Stromal cell of bone marrow (primary cell): ENCODE measurements at places on chromosomes 7 and 10.

- no peak for DNase-seq
Measured at GRCh38 chr7:39688611-39689480, 65.5 kb downstream of the RALA start.

GRCh38 chr10:72455889-72456595 is 101.3 kb upstream of the DNAJB12 start:
- peak; percentile 11 for DNase-seq

DNA sequence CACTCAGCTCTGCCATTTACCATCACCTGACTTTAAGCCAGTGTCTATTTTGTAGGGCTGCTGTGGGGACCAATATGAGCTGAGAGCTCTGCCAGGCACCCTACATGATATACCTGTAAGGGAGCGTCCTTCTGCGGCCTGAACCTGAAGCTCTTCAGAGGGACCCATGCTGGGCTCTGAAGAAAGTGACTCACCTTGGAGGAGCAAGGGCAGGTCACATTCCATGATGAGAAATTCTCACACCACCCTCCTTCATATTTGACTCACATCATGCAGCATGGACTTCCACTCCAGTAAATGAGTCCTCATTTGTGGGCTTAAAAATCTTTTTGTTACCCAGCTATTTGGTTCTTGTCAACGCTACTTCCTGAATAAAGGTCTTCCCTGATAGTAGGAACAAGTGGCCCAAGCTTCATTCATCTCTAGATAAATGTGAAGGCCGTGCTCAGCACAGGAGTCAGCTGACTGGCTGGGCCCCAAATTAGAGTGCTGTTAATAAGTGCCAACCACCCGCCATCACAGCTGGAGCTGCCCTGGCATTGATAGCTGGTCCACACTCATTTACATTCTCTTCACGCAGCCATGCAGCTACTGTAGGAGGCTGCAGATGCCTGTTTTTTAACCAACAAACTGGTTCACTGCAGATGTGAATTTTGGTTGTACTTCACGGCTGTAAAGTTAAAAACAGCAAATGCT is 78.4 kb downstream of the RNF216 start:
- no peak for DNase-seq

GRCh38 chr7:45086331-45087065 is 2.3 kb downstream of the NACAD start:
- no peak for DNase-seq

DNA sequence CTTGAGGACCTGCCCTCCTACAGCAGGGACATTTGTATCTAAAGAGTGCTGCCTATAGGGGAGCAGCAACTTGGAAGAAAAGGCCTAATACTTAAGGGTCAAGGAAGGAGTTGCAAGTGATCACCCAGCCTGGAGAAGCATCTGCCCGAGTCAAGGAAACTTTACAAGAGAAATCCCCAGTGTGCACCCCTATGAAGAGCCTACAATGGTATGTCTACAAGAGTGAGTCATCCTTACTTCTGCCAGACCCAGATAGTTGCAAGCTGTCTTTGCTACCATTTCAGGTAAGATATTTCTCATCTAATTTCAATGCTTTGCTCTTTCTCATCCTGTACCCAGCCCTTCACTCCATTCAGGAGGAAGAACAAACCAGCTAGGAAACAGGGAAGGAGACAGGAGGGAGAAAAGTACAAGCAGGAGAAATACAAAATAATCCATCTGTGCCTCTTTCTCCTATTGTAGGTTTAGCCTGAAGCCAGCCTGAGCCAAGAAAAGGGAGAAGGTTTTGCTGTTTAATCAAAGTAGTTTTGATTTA is 34.4 kb upstream of the AGR3 start:
- peak; percentile 33 for DNase-seq

DNA sequence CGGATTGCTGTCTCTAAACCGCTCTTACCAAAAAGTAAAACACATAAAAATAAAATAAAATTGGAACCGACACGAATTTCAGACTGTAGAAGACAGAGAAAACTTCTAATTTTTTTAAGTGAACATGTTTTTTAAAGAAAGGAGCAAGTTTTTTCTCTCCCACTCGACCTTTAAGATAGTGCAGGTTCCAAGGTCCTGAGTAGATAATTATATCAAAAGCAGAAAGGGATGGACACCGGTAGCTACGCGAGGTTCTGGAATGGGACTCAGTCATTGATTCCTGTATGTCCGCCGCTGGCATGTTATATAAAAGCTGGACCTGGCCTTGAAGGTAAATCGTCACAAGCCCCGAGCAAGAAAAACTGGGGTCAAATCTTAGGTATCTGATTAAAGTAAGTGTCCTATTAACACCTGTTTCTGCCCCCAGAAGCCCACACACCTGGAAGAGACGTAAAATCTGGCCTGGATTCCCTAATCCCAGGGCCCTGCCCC is 462 bp upstream of the CISD1 start:
- DNase-seq, result no peak
